Cardiac muscle cell (in vitro differentiated cells and primary cell): ENCODE measurements at places on chromosomes 4 and X.

GRCh38 chr4:82124932-82125786 lies 248.6 kb downstream of the HNRNPD start:
- no peak for DNase-seq
- no peaks in the 10 kb centered on the region for H3K4me1 ChIP-seq
- H3K27me3 ChIP-seq, result no peaks in the 10 kb centered on the region
- H3K27ac ChIP-seq, result no peak overlapping the region
- no peak overlapping the region for H3K4me3 ChIP-seq

DNA sequence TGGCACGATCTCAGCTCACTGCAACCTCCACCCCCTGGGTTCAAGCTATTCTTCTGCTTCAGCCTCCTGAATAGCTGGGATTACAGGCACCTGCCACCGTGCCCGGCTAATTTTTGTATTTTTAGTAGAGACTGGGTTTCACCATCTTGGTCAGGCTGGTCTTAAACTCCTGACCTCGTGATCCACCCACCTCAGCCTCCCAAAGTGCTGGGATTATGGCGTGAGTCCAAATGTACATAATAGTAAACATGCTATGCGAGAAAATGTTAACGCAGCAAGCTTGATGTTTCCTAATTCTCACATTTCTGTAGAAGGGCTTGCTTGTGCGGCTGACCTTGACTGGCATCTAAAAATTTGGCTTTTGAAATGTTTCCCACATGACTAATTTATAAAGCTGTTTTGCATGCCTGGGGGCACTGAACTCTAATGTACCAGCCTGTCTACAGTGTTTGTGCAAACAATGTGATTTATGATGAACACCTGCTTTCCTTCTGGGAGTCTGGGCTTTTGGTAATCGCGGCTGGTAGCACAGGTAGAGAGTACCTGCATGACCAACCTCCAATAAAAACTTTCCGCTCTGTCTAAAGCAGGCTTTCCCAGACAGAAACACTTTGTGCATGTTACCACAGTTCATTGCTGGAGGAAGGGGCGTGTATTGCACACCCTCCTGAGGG lies 216.8 kb downstream of the IL15 start:
- no peaks in the 10 kb centered on the region for H3K4me1 ChIP-seq
- no peak overlapping the region for H3K4me3 ChIP-seq
- H3K36me3 ChIP-seq, result no peaks in the 10 kb centered on the region
- DNase-seq, result no peak

- no peak for DNase-seq
- no peaks in the 10 kb centered on the region for H3K27me3 ChIP-seq
- H3K36me3 ChIP-seq, result no peaks in the 10 kb centered on the region
- no peak overlapping the region for H3K4me3 ChIP-seq
- H3K4me1 ChIP-seq, result no peaks in the 10 kb centered on the region
Measured at GRCh38 chr4:94354474-94354896, 11.8 kb upstream of the HPGDS start.

DNA sequence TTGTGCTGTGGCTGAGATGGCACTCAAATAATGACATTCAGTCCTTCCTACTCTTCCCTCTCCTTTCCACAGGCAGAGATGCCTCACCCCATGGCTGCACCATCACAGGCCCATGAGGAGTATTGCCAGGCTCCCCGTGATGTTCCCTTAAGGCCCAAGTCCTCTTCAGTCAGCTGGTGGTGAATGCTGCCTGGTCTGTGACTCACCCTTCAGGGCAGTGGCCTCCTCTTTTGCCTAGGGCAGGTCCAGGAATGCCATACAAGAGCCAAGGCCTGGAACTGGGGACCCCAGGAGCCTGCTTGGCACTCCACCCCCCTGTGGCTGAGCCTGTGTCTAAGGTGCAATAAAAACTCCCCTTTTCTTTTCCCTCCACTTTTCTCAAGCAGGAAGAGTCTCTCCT lies 144.2 kb upstream of the GEMIN8 start:
- no peak overlapping the region for H3K27ac ChIP-seq
- H3K4me1 ChIP-seq, result no peaks in the 10 kb centered on the region
- no peaks in the 10 kb centered on the region for H3K27me3 ChIP-seq
- no peak overlapping the region for H3K4me3 ChIP-seq
- H3K36me3 ChIP-seq, result no peaks in the 10 kb centered on the region

- H3K4me1 ChIP-seq, result peaks cover 4% of the 10 kb centered on the region
- no peak overlapping the region for H3K4me3 ChIP-seq
- H3K27me3 ChIP-seq, result no peaks in the 10 kb centered on the region
- H3K27ac ChIP-seq, result no peak overlapping the region
- DNase-seq, result no peak
Measured at GRCh38 chr4:137700072-137700471, 167.8 kb upstream of the PCDH18 start.

DNA sequence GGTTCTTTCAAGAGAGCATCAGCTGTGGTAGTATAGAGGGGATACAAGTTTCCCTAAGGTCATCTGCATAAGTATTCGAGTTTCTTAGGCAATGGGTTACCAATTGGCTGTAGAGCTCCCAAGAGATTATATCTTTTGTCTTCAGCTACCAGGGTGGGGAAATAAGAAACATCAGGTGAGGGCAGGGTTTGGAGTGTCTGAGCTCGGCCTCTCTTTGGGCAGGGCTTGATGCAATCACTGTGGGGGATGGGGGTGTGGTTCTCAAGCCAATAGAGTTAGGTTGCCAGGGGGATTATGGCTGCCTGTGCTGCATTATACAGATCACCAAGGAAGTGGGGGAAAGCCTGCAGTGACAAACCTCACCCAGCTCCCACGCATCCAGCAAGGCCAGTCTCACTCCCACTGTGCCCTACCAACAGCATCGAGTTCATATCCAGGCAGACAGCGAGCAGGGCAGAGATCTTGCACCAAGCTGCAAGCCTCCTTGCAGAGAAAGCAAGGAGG lies 172.1 kb upstream of the MAGEE2 start:
- H3K27me3 ChIP-seq, result no peaks in the 10 kb centered on the region
- no peak overlapping the region for H3K4me3 ChIP-seq
- no peaks in the 10 kb centered on the region for H3K36me3 ChIP-seq
- DNase-seq, result no peak

GRCh38 chr4:102684610-102685052 lies 76.1 kb downstream of the MANBA start:
- no peaks in the 10 kb centered on the region for H3K27me3 ChIP-seq
- H3K4me1 ChIP-seq, result peaks cover 42% of the 10 kb centered on the region
- H3K36me3 ChIP-seq, result peaks cover 3% of the 10 kb centered on the region

GRCh38 chr4:21792736-21793135 lies 155.8 kb downstream of the KCNIP4 start:
- H3K4me3 ChIP-seq, result no peak overlapping the region
- no peaks in the 10 kb centered on the region for H3K4me1 ChIP-seq
- H3K36me3 ChIP-seq, result no peaks in the 10 kb centered on the region
- H3K27ac ChIP-seq, result no peak overlapping the region
- no peaks in the 10 kb centered on the region for H3K27me3 ChIP-seq

- no peak overlapping the region for H3K4me3 ChIP-seq
- no peak overlapping the region for H3K27ac ChIP-seq
Measured at GRCh38 chr4:145808021-145808650, 128.2 kb downstream of the C4orf51 start.

- no peak overlapping the region for H3K27ac ChIP-seq
- H3K36me3 ChIP-seq, result no peaks in the 10 kb centered on the region
- no peaks in the 10 kb centered on the region for H3K27me3 ChIP-seq
- H3K4me3 ChIP-seq, result no peak overlapping the region
Measured at GRCh38 chr4:114474188-114474800, 124.3 kb upstream of the UGT8 start.

GRCh38 chrX:10654960-10655359 lies 34.6 kb upstream of the MID1 start:
- DNase-seq, result no peak
- no peaks in the 10 kb centered on the region for H3K36me3 ChIP-seq
- peaks cover 2% of the 10 kb centered on the region for H3K4me1 ChIP-seq
- H3K4me3 ChIP-seq, result no peak overlapping the region
- no peaks in the 10 kb centered on the region for H3K27me3 ChIP-seq

GRCh38 chrX:5648941-5649568 lies 579.6 kb downstream of the NLGN4X start:
- no peaks in the 10 kb centered on the region for H3K27me3 ChIP-seq
- H3K27ac ChIP-seq, result no peak overlapping the region
- peaks cover 3% of the 10 kb centered on the region for H3K4me1 ChIP-seq
- DNase-seq, result no peak

GRCh38 chrX:49269010-49269766 lies 405 bp upstream of the PPP1R3F start:
- no peaks in the 10 kb centered on the region for H3K27me3 ChIP-seq
- peak overlapping the region; percentile 99 for H3K27ac ChIP-seq
- DNase-seq, result peak; percentile 94
- no peaks in the 10 kb centered on the region for H3K36me3 ChIP-seq
- no peaks in the 10 kb centered on the region for H3K4me1 ChIP-seq

GRCh38 chr4:40962551-40963180 lies 212.9 kb downstream of the NSUN7 start:
- H3K4me3 ChIP-seq, result no peak overlapping the region
- H3K27me3 ChIP-seq, result no peaks in the 10 kb centered on the region
- DNase-seq, result no peak
- H3K4me1 ChIP-seq, result peaks cover 5% of the 10 kb centered on the region
- no peaks in the 10 kb centered on the region for H3K36me3 ChIP-seq

- H3K36me3 ChIP-seq, result no peaks in the 10 kb centered on the region
- no peak overlapping the region for H3K27ac ChIP-seq
- H3K4me3 ChIP-seq, result no peak overlapping the region
- no peak for DNase-seq
- H3K4me1 ChIP-seq, result no peaks in the 10 kb centered on the region
Measured at GRCh38 chrX:121128925-121129877, 81.8 kb downstream of the GLUD2 start.

DNA sequence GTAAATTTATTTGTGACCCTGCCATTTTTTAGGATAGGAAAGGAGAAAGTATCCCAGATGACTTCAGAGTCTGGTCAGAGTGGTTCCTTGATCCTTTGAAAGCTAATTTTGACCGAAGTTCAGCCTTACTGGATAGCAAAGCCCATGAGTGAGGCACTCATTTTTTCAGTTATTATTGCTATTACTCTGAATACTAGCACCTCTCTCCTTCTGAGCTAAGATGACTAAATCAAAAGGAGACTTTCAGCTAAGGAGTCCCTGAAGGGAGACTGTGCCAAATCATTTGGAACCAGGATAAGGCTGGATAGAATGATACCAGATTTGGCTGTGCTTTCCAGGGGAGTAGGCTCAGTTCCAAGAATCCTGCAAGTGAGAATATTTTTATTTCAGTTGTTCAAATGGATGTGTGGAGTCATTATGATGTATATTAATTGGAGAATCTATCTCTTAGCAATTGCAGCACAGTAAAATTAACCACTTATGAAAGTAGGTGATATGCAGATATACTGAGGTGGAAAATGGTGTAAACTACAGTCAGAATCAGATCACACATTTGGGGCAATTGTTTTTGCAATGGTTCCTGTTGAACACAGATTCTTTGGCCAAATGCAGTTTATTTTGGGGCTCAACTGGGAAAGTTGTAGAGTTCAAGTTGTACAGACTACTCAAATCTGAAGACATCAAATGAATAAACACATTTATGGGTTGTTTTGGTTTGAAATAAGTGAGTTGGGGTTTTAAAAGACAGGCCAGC lies 1.2 kb downstream of the P2RY10 start:
- no peaks in the 10 kb centered on the region for H3K36me3 ChIP-seq
- H3K4me3 ChIP-seq, result no peak overlapping the region
- DNase-seq, result no peak
- H3K27me3 ChIP-seq, result no peaks in the 10 kb centered on the region

- H3K4me1 ChIP-seq, result peaks cover 13% of the 10 kb centered on the region
- DNase-seq, result no peak
- H3K27ac ChIP-seq, result no peak overlapping the region
- H3K27me3 ChIP-seq, result no peaks in the 10 kb centered on the region
Measured at GRCh38 chr4:126955292-126956183, 677.2 kb upstream of the INTU start.

DNA sequence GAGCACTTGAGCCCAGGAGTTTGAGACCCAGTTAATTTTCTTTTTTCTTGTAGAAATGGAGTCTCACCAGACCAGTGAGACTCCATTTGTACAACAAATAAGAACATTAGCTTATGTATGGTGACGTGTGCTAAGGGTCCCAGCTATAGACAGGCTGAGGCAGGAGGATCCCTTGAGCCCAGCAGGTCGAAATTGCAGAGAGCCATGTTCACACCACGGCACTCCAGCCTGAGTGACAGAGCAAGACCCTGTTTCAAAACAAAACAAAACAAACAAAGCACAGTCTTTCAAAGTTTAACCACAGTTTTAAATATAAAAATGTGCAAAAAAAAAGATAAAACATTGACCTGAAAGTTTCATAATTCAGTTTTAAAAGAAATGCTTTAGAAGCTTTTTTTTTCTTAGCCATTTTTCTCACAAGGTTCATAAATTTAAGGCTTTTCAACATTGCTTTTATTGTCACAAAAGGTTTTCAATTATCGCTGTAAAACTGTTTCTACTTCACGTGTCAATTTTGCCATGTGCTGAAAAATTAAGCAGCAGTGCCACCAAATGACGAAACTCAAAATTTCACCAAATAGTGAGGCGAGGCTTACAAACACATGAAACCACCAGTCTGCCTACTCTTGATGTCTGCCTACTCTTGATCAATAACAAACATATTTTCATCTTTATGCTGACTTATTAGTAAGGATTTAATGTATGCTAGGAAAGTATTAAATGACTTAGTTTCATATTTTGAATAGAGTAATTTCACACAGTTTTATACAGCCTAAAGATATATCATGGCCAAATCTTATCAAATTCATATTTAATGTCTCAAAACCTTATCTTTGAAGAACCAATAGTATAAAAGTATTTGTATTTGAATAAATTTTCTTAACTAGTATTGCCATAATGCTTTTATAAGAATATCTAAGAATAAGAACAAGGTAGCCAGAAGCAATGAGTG lies 126.3 kb downstream of the NEK1 start:
- H3K36me3 ChIP-seq, result no peaks in the 10 kb centered on the region
- no peak overlapping the region for H3K4me3 ChIP-seq
- no peak overlapping the region for H3K27ac ChIP-seq
- DNase-seq, result peak; percentile 73
- H3K4me1 ChIP-seq, result peaks cover 3% of the 10 kb centered on the region
- H3K27me3 ChIP-seq, result no peaks in the 10 kb centered on the region

- DNase-seq, result no peak
- H3K4me3 ChIP-seq, result no peak overlapping the region
- H3K4me1 ChIP-seq, result peaks cover 17% of the 10 kb centered on the region
- no peak overlapping the region for H3K27ac ChIP-seq
- H3K36me3 ChIP-seq, result no peaks in the 10 kb centered on the region
Measured at GRCh38 chr4:75248770-75249407, 265.3 kb downstream of the RCHY1 start.

DNA sequence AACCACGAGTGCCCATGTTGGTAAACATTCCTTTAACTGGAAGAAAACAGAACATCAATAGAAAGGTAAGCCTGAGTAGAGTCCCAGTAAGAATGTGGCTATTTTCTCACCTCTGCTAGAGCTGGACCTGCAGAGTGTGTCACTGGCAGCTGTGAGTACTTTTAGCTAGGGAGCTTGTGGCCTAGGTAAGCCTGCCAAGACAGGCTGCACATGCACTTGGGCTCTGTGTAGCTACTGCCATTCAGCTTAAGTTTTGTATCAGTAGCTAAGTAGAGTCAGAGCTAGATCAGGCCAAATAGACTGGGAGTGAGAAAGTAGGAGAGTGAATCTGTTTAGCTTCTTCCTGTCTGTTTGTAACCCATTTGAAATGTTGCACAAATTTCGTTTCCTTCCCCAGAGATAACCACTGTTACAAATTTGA lies 35.3 kb downstream of the RBPJ start:
- H3K27me3 ChIP-seq, result no peaks in the 10 kb centered on the region
- peak; percentile 53 for DNase-seq
- H3K4me3 ChIP-seq, result no peak overlapping the region
- H3K27ac ChIP-seq, result peak overlapping the region; percentile 75
- H3K36me3 ChIP-seq, result no peaks in the 10 kb centered on the region
